Stimulated activated CD4-positive, alpha-beta T cell treated with anti-CD3 and anti-CD28 coated beads, TNF-alpha, amount 100 ng/mL, for 1 hour (primary cell): ENCODE measurements at places on chromosomes 1 and 21.

DNA sequence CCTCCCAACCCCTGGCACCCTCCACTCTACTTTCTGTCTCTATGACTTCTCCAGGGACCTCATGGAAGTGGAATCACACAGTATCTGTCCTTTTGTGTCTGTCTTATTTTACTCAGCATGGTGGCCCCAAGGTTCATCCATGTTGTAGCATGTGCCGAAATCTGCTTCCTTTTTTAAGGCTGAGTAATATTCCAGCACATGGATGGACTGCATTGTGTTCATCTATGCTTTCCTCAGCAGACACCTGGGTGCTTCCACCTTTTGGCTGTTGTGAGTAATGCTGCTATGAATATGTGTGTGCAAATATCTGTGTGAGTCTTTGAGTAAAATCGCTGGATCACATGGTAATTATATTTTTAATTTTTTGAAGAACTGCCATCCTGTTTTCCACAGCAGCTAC is 1.6 kb upstream of the PFKL start:
- no peak for DNase-seq

DNA sequence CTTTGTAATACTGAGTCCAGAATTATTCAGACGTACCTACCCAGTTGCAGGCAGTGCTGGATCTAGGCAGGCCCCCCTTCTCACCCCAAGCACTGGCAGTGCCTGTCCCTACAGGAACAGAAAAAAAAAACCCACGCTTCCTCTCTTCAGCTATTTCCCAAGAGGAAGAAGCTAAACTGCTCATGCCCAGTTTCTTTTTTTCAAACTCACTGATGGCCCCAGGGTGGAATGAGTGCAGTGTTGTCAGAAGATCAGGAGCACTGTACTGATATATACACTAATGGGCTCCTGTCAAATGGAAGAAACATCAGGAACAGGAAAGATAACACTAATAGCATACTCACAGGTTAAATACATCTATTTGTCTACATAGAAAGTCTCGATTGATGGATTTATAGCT is 28.2 kb upstream of the DOCK7 start:
- no peak for DNase-seq

DNA sequence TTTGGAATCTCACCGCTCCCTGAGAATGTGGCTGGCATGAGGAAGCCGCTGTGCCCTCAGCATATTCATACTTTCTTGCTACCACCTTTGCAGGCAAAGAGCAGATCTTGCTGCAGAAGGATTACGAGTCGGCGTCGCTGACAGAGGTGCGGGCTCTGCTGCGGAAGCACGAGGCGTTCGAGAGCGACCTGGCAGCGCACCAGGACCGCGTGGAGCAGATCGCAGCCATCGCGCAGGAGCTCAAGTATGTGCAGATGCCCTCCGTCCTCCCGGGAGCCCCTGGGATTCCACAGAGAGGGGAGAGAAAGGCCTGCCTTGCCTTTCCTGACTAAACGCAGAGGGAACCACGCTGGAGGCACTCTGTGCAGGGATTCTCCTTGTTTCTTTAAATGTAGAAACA is 50.6 kb upstream of the MTR start:
- DNase-seq, result no peak

- no peak for DNase-seq
Measured at GRCh38 chr1:21265644-21266043, 24.6 kb downstream of the ECE1 start.

DNA sequence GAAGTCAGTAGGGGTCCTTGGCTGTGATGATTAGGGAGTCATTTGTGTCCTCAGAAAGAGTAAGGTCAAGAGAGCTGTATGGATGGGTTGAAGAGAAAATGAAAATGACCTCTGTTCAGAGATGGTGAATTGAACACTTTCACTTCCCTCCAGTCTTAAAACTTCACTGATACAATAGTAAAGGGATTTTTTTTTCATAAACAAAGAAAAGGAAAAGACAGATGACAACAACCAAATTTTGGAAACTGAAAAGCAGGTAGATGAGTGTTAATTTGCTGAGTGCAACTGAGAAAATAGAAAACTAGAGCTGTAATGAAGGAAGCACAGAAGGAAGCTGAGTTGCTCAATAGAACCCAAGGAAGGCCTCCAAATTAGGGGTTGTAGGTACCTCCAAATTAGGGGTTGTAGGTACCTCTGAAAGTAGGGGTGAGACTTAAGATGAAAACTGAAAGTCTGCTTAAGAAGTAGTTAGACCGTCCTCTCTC is 14.8 kb upstream of the S1PR1 start:
- DNase-seq, result no peak

- no peak for DNase-seq
Measured at GRCh38 chr1:53652441-53653199, 86.3 kb downstream of the GLIS1 start.

GRCh38 chr1:97551113-97551512 is 369.7 kb downstream of the DPYD start:
- no peak for DNase-seq

DNA sequence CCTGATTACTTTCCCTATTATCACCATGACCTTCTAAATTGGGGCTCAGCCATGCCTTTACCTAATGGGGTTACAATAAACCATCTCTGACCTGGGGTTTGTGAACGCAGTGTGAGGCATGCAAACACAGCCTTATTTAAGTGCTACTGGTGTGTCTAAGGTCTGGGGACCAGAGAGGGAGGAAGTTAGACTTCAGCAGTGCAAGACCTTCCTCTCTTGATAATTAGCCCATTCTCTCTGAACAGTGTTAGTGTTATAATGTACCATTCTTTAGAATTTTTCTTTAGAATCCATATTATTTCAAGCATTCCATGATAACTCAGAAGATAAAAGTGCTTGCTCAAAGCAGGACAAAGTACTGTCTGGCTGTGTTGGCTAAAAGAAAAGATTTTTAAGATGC is 10.5 kb upstream of the LRRC8D start:
- no peak for DNase-seq
